ENCODE measurements at places on chromosomes 4 and X. TPM values are rescaled to one million over a fixed set of nuclear protein-coding genes. Genes with fewer than 3 reads are reported as not detected.
A peak's percentile ranks its signal among the peaks of the same experiment; 100 is the strongest.

The GPRASP3 gene
- 1.8 TPM for total RNA-seq

DNA sequence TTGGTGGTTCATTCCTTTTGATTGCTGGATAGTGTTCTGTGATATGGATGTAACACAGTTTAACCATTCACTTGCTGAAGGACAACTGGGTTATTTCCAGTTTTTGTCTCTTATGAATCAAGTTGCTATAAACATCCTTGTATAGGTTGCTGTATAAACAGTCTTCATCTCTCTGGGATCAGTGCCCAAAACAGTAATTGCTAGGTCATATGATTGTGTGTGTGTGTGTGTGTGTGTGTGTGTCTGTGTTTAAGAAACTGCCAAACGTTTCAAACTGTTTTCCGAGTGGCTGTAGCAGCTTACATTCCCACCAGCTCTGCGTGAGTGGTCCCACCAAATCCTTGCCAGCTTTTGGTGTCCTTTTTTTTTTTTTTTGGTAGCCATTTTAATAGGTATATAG is 60.4 kb downstream of the F11 start:
- no peak for ATAC-seq

The CXorf66 gene
- not detected for total RNA-seq

- ATAC-seq = no peak
These were observed 145.4 kb downstream of the EMCN start for GRCh38 chr4:100372432-100372831.

DNA sequence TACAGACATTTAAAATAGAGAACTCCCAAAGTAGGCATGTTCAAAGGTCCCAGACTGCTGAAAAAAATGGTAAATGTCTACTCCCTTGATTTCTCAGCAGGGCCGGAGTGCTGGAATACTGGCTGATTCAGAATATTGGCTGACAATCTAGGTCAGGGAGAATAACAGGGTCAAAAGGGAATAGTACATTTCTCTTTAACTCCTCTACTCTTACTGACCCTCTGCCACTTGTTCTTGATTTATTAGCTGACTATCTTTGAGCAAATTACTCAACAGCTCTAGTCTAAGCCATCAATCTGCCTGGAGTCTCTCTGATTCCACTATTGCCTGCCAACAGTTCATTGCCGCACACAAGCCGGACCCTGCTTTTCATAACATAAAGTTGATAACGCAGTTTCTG is 19.7 kb upstream of the NWD2 start:
- ATAC-seq = no peak

GRCh38 chr4:26402458-26402857 is 81.6 kb downstream of the RBPJ start:
- ATAC-seq = no peak

GRCh38 chr4:165094873-165095272 is 17.8 kb downstream of the TMEM192 start:
- ATAC-seq = no peak

The SPANXD gene
- total RNA-seq = not detected

DNA sequence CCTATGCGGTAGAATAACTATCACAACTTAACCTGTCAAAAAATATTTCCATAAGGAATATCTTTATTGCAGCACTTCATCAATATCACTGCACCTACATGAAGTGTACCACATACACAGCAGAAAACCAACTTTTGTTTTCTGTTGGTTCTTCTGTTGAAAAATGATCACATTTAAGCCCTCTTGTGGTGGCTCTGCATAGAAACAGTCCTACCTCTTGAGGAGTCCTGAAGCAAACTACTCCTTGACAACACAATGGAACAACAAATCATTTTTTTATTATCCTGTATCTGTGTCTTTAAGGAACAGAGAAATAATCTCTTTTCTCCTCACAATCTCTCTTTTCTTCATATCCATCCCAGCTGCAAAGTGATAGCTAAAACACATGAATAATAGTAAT is 39.8 kb upstream of the ATOH1 start:
- no peak for ATAC-seq

GRCh38 chr4:156983366-156983765 is 11.8 kb upstream of the PDGFC start:
- no peak for ATAC-seq

- peak; percentile 13 for ATAC-seq
These were observed at the start of gene FREM3 for GRCh38 chr4:143700416-143701352. FREM3 (minus strand) TSS chr4:143700675; CDS start chr4:143700675, 0 bp downstream.

DNA sequence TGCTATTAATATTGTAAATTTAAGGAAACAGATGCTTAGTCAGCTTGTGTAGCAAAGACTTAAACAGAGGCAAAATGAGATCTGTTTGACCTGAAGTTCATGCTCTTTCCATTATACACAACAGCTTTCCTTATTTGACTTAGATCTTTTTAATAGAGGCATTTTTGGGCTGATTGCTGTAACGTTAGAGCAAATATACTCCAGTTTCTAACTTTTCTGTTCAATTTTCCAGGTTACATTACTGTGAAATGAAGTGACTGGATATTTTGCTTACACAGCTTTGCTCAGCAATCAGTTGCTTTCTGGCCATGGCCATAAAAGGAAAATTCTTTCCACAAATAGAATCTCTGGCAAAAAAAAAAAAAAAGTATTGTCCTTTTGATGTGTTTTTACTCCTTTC is 146.2 kb downstream of the PCDH7 start:
- ATAC-seq = no peak

The KIAA1210 gene
- total RNA-seq = not detected

DNA sequence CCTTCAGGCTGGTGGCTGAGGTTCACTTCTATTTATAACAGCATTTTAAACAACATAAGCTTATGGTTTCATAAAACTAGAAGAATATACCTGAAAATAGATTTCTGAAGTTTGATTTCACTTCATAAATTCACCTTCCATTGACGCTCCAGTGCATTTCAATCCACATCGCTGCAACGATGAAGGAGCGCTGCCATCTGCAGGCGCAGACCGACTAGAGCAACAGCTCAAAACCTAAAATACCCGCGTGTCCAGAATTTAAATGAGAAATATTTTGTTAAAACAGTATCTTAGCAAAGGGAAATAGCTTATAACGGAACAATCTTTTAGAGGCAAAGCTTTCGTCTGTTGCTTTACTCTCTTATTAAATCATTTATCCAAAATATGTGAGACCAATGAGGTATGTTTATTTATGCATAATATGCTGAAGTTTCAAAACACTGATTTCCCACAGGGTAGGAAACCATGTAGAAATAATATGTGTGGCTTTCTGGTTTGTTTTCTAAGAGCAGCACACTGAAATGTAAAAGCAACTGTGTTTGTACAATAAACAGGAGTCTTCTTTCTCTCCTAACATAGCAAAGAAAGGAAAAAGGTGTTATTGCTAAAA is 816.4 kb upstream of the FRG1 start:
- ATAC-seq = no peak

GRCh38 chrX:124194199-124194598 is 138.3 kb upstream of the TEX13D start:
- ATAC-seq = no peak

DNA sequence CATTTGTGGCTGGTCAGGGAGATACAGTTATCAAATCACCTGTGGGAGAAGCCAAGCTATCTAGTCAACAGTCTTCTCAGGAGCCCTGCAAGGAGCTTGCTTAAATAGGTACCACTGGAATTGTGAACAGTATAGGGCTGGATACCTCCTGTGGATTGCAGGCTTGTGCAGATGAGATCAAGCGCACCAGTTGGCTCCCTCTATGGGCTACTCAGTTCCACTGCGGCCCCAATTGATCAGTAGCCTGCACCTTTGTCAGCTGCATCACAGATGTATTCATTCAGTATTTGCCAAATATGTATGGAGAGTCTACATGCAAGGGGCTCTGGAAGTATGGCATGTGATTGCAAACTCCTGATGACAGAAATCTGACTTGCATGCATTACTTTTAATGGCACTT is 28.6 kb downstream of the TEX13A start:
- ATAC-seq = peak; percentile 44

The NLGN4X gene
- 1.00 TPM for total RNA-seq

DNA sequence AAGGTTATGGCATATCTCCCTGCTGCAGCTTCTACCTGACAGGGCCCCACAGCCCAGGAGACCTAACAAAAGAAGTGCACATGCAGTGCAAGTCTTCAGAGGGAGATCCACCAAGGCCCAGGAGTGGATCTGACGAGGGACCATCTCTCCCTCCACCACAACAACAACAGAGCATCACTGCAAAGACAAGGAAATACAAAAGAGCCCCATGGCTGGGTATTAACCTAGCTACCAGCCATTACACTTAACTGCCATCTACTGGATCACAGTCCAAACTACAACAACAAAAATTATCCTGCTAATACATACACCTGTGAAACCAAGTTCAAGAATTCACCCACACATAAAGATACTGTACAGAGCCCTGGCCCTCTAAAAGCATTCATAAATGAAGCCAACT is 280.2 kb upstream of the SLC7A11 start:
- ATAC-seq = peak; percentile 66

The CTAG1B gene
- total RNA-seq = not detected

GRCh38 chr4:77703666-77704065 is 98.0 kb downstream of the CXCL13 start:
- no peak for ATAC-seq

DNA sequence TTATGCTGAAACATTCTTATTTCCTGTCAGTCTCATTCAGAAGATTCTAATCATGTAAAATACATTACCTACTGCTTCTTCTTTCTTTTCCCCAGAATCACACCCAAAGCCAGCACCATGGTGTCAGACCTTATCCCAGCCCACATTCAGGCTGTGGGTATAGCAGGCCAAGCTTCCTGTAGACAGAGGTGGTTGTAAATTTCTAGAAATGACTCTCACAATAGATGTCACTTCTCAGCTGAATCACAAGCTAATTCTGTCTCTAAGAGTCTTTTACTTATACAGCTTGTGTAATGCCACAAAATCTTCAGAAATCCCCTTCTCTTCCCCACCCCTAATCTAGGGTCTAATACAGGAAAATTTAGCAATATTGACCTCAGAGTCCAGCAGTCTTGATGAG is 239.6 kb downstream of the PARM1 start:
- ATAC-seq = no peak

GRCh38 chr4:119025420-119025819 is 110.2 kb upstream of the MYOZ2 start:
- ATAC-seq = peak; percentile 84

The MAGEA2 gene
- total RNA-seq = not detected

DNA sequence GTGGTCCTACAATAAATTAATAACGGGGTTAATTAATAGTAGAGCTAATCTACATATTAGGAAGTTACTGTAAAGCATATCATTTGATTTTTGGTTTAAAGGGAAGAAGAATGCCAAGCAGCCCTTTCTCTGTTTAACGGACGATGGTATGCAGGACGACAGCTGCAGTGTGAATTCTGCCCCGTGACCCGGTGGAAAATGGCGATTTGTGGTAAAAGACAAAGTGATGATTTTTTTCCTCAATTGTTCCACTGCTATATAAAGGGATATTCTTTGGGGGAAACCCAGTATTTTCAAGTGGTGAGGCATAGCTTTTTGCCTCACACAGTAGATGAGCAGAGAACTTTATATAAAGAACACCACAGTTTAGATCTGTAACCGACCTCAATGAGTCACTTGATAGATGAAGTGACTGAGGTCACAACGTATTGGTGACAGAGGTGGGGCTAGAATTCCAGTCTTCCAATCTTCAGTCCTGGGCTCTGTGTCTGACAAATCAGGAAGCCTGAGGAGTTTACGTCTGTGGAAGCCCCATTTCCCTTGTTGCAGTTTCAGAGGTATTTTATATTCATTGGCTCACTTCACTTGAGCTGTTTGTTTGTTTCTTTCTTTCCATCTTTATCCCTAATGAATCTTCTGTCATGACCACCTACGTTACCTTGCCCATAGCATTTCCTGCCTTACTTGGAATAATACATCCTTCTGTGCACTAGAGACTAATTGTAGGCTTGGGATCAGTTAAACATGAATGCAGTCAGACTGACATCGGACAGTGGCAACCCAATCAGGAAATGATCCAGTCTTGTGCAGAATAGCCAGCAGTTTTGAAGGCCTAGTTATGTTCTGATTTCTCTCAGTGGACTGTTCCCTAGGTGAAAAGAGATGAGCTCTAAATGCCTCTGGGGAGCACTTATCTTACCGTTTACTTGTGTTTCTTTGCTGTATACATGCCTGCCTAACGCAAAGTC is 30.1 kb downstream of the ZRSR2 start:
- no peak for ATAC-seq

DNA sequence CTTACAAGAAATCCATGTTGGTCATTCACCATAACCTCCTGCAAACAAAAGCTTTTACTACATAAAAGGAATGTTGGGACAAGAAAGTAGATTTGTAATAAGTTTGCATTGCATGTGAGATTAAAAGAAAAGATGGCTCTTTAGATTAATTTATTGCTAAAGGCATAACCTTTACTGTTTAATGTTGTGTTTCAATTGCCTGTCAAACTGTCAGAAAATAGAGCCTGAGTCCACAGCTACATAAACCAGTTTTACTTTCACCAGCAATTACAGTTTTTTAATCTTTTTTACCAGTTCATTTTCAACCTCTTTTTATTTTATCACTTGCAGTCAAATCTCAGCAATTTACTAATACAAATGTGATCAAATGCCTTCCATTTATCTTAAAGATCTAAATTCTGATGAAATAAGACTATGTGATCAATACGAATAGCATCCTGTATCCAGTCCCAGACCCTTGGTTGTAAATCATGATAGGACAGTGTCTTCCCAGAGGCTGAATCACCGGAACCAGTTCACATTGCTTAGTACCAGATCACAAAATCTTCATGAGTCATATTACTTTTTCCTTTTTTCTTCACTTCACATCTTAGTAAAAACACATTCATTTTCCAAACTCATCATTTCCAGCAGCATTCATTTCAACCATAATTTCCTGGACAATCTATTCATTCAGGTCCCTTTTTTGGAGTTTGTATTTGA is 95.4 kb upstream of the FRG1 start:
- no peak for ATAC-seq

GRCh38 chr4:1597021-1597931 is 86.8 kb downstream of the FAM53A start:
- ATAC-seq = no peak

- no peak for ATAC-seq
These were observed 23.2 kb upstream of the ADD1 start for GRCh38 chr4:2820216-2820982.

DNA sequence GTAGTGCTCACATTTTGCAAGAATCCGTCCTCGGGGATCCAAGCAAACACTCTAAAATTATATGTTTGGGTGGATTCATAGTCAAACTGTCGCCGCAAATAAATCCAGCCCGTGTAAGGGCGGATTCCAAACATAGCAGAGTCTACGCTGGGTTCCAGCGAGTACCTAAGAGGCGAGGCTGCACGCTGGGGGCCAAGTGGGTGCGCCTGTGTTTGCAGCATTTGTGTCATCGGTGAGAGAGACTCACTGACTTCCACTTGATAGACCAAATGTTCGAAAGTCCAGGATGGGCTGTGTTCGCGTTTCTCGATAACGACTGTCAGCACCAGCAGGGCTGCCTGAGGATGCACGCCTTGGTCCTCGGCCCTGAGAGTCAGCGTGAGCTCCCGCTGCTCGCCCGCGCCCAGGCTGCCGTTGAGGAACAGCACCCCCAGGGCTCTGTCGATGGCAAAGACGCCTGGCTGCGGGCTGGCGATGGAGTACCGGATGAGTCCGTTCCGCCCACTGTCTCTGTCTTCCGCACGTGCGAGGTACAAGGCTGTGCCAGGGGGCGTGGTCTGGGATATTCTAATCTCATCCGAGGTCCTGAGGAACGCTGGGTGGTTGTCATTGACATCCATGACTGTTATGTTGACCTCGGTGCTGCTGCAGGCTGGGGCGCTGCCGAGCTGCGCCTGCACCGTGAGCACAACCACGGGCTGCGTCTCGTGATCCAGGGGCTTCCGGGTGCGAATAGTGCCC is 158.7 kb downstream of the DCHS2 start:
- ATAC-seq = peak; percentile 33

Data from esophagus mucosa (tissue), 1 donor.